ENCODE measurements at places on chromosomes 12 and 14.

GRCh38 chr14:39372656-39373055, 59.6 kb downstream of the FBXO33 start:
- no peak for DNase-seq

GRCh38 chr12:29281371-29282005, 99.5 kb downstream of the ERGIC2 start:
- no peak for DNase-seq

GRCh38 chr12:28800129-28800528, 348.9 kb upstream of the FAR2 start:
- no peak for DNase-seq

DNA sequence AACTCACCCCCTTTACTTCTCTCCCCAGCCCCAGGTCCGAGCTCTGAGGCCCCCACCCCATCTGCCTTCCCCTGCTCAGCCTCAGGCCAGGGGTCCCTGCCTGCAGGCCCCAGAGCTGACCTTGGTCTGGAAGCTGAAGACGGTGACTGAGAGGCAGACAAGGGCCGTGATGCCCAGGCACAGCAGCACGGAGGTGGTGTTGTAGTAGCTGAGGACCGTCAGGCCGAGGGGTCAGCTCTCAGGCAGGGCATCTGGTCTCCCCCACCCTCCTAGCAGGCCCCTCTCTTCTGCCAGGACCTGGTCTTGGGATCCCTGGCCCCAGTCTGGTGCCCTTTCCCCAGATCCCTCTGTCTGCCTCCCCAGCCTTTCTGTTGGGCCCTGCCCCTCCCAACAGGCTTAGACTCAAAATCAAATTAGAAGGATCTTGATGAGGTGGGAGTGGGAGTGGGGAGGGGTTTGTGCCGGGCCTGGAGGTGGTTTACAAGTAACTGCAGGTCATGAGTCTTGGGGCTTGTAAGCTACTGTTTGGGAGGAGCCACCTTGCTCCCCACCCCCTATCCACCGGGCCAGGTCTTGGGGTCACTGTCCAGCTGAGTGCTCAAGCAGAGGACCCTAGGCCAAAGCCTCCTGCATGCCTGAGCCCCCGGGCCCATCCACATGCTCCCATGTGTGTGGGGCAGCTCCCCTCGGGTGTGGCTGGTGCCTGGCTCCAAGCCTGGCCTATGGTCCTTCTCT, 14.2 kb downstream of the FAIM2 start:
- no peak for DNase-seq

GRCh38 chr14:93171376-93171775, 13.3 kb downstream of the MOAP1 start:
- no peak for DNase-seq

DNA sequence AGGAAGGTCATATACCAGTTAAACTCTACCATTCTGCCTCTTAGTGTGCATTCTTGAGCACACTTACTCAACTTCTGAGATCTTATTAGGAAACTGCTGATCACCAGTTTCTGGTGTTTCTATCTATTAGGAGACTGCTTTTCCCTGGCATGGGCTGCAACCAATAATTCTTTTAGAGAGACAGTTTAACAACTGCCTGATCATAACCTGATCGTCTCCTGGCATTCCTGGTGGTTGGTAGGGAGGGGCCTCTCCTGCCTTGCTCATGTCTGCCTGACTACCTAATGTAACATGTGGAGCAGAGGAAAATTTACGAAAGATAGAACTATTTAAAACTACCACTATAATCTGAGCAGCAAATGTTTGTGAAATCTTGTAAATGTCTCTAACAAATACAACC, 75.3 kb upstream of the MGAT4C start:
- DNase-seq = no peak

GRCh38 chr14:65263177-65263788, 149.2 kb upstream of the FUT8 start:
- no peak for DNase-seq

- no peak for DNase-seq
Measured at GRCh38 chr14:64444984-64445845, 20.1 kb upstream of the AKAP5 start.

- no peak for DNase-seq
Measured at GRCh38 chr14:103113774-103114173, 9.5 kb upstream of the TNFAIP2 start.

DNA sequence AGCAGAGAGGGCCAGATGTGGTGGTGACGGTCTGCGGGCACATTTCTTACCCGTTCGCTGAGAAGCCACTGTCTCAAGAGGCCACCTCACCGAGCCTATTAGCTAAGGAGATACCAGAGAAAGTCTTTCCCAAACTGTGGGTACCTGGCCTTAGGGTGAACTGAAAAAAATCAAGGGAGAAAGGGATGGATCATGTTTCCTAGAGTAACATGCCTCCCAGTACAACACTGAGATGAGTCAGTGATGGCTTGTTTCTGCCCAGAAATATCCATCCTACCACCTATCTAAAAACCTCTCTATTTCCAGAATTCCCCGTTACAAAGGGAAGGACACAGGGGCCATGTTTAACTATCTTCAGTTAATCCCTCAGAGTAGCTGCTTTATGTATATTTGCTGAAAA, 83.7 kb downstream of the LMNTD1 start:
- DNase-seq = no peak

DNA sequence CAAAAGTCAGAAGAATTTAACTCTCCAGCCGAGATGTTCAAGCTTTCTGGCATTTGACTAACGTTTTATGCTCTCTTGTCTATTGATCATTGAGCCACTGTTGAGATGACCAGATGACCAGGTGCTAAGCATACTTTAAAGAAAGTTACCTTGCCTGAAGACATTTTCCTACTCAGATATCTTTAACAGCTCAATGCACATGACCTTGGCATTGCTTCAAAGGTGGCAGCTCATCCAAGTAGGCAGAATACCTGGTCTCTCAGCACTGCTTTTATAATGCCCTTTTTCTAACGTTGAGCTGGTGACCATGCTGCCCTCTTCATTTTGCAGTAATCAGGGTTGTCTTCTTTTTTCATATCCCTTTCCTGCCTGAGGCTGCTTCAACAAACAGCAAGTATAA, 358.1 kb downstream of the RAD51B start:
- DNase-seq = no peak

All from stimulated activated CD4-positive, alpha-beta T cell treated with anti-CD3 and anti-CD28 coated beads, Interleukin-2, amount 100 ng/mL, for 4 hours (primary cell).